ENCODE measurements at places on chromosomes 4 and X.
A peak's percentile ranks its signal among the peaks of the same experiment; 100 is the strongest.

- no peak for DNase-seq
Measured at GRCh38 chr4:74805601-74806000, 11.3 kb upstream of the BTC start.

- no peak for DNase-seq
Measured at GRCh38 chrX:85107407-85107806, 103.7 kb downstream of the APOOL start.

DNA sequence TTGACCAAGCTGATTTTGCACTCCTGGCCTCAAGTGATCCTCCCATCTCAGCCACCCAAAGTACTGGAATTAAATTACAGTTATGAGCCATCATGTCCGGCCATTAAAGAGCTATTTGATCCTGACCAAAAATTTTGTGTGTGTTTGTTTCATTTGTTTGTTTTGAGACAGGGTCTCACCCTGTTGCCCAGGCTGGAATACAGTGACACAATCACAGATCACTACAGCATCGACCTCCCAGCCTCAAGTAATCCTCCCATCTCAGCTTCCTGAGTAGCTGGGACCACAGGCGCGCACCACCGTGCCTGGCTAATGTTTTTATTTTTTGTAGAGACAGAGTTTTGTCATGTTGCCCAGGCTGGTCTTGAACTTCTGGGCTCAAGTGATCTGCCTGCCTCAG is 82.9 kb upstream of the RBPJ start:
- no peak for DNase-seq

GRCh38 chr4:56874923-56875322 is 32.8 kb upstream of the REST start:
- no peak for DNase-seq

- DNase-seq: no peak
Measured at GRCh38 chr4:106329041-106329618, 12.8 kb downstream of the AIMP1 start.

GRCh38 chr4:90503677-90504076 is 376.5 kb downstream of the CCSER1 start:
- DNase-seq: no peak

DNA sequence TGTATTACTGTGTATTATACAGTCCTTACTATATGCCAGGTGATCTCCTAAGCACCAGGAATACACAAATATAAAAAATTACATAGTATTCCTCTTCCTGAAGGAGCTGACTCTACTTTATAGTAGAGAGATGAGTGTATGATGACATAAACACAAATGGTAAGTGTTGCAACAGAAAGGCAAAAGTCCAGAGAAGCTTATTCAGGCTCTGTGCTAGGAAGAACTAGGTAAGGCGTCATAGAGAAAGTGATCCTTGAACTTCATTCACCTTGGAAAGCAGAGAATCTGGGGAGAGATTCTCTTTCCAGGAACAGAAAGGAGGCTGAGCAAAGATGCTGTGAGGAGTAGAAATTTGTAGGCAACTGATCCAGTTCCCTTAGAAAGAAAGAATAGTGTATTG is 115.0 kb upstream of the KCNIP4 start:
- DNase-seq: no peak

- no peak for DNase-seq
Measured at GRCh38 chr4:177267911-177268310, 41.8 kb upstream of the NEIL3 start.

- DNase-seq: no peak
Measured at GRCh38 chrX:149830192-149830873, 48.6 kb downstream of the MAGEA9 start.

DNA sequence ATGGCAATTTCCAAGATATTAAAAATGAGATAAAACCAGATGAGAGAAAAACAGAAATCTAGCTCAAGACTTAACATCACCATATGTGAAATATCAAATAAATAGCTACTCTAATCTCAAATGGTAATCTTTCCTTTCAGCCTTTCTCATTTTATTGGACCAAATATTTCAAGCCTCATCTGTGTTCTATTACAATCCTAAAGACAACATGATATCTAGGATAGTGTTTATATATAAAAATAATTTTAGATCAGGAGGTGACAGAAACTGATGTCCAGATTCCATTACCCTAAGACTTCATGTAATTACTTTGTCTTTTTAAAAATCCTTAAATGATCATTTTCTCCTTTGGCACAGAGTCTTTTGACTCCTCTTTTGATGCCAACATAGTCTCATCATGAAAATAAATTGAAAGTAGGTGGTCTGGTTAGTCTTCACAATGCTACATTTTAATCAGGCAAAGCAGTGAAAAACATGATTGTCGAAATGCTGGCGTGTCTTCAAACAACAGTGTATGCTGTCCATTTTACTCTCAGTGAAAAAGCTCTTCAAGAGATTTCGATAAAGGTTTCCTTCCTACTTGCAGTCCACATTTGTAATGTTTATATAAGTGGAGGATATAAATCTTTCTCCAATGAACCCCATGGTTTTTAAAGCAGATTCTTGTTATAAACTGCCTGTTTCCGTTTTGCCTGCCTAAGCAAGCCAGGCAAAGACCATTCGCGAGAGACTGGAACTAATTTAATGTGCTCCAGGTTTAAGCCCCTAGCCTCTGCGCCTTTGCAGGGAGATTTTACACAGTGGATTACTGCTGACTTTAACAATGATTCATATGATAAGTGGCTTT is 169.8 kb downstream of the SCFD2 start:
- no peak for DNase-seq

GRCh38 chr4:7392438-7393421 is 42.0 kb downstream of the PSAPL1 start:
- no peak for DNase-seq

DNA sequence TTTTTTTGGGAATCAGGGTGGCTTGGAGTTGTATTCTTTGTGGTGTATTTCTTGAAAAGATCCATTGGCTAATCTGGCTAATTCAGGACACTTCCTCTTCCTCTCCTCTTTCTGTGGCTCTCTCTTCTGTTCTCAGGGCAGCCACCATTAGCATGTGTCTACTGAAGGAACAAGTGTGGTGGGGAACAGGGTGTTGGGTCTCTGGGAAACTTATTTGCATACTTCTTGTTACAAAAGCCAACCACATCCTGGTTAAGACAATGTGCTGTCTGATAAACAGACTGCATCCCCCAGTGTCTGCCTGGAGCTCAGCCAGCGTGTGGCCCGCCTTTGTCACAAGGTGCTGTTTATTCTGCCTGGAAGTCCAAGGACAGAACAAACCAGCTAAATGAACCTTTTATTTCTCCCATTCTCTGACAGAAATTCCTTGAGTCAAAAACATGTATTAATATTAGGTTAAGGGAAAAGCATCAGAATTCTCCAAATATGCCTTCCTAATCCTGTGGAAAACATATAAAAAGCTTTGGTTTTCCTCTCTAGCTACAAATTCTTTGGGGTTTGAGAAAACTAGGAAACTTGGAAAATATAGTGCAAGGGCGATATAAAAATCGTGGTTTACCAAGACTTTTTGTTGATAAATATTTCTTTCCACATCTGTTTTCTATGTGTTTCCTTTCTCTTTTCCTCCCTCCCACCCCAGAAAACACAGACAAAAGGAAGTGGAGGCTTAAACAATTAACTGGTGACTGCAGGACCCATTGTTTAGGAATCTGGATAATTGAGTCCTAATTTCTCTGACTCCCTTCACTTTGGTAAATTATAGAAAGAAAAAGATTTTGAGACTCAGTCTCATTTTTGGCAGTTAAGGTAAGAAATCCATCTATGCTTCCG is 203.6 kb downstream of the SPRY1 start:
- no peak for DNase-seq

- DNase-seq: no peak
Measured at GRCh38 chr4:116361790-116362189, 723.6 kb downstream of the TRAM1L1 start.

DNA sequence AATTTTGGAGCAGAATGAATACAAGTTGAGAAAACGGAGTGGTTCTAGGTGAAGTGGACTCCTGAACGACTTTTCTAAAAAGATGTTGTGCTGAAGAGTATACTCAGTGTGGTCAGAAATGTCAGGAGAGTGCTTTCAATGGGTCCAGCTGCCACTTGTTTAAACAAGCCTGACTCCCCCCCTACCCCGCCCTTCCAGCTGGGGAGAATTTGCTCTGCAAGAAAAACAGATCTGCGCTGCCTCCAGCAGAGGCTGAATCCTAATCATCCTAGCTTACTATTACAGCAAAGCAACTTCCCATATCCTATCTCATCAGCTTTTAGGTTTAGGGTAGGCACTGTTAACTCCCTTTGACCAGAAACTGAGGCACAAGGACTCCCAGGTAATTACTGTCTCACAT is 1.9 kb downstream of the MAP3K15 start:
- DNase-seq: no peak

GRCh38 chr4:44415251-44415650 is 33.4 kb downstream of the KCTD8 start:
- DNase-seq: no peak

DNA sequence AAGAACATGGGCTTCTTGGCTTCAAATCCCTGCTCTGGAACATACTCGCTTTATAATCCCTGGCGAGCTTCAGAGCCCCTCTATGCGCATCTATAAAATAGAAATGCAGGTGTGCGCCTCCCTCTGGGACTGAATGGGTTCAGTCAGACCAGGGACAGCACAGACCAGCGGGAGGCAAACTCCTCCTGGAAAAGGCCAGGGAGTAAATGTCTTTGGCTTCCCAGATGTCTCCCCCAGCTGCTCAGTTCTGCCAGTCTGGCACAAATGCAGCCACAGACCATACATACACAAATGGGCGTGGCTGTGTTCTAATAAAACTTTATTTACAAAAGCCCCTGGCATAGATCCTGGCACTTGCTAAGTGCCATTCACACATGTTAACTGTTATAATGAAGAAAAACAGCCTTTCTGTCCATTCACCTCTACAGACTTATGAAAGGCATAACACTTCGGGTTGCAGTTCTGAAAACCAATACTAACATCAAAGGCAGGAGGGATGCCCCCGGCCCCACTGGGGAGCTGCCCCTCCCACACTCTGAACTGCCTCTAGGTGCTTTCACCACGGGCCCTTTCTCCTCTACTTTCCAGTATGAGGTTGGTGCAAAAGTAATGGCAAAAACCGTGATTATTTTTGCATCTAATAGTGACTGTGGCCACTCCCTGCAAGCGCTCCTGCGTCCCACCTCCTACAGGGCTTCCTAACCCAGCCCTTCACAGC is 4.6 kb downstream of the JAKMIP1 start:
- DNase-seq: no peak

- DNase-seq: no peak
Measured at GRCh38 chrX:153411988-153412574, 809 bp downstream of the ZFP92 start.

DNA sequence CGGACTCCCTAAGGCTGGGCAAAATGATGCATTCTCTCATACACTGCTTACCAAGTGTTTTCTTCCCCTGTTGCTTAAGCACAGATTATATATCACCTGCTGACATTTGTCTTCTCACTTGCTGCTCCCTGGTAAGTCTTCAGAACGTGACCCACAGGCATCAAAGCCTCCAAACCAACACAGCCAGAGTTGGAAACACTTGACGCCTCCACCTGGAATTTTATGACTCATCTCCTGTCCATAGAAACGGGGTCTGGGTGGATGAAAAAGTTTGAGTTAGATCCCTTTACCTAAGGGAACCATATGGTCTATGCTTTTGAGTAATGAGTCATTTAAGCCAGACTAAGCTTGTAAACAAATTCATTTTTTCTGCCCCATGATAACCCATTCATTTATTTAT is 251.6 kb downstream of the USP46 start:
- no peak for DNase-seq

GRCh38 chrX:9562851-9563250 is 98.0 kb downstream of the TBL1X start:
- DNase-seq: peak; percentile 57

GRCh38 chr4:58849026-58849425 is 1738.8 kb upstream of the IGFBP7 start:
- no peak for DNase-seq

- DNase-seq: no peak
Measured at GRCh38 chr4:182216005-182216404, 27.2 kb upstream of the TENM3 start.

- no peak for DNase-seq
Measured at GRCh38 chrX:137566746-137567679, 1.1 kb downstream of the ZIC3 start.

- DNase-seq: no peak
Measured at GRCh38 chr4:84492290-84492689, 6.8 kb downstream of the NKX6-1 start.

GRCh38 chrX:65610481-65610880 is 57.0 kb upstream of the MSN start:
- DNase-seq: no peak

DNA sequence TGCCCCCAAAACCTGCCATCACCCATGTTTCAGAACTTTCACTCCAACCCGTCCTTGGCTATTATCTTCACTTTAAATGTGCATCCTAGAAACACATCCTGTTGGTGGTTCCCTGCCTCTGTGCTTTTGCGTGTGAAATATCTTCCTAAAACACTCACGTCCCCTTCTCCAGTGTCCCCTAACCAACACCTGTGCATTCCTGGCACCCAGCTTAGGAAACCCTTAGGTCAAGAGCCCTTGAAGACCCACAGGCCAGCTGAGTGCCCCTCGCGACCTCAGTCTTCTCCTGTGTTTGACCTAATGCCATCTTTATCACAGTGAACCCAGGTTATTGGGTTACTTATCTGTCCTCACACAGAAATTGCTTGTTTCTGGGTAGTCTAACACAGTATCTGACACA is 117.6 kb downstream of the STK32B start:
- no peak for DNase-seq

DNA sequence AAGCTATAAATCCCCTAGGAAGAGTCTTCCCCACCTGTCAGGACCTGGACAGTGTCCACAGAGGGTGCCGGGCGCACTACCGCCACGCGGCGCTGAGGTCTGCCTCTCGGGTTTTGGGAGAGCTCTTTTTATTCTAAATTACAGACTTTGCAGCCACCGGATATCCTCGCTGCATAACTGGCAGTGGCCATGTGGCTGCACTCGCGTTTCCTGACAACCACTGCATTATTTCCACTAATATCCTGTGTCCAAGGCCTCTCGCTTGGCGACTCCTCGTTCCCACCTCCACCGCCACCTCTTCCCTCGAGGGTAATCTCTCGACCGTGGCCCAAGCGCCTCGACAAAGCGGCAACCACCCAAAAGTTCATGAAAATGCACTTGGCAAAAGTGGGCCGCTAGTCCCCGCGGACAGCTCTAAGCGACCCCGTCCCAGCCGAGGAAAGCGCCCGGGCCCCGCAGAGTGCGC is 512 bp upstream of the TMEM131L start:
- no peak for DNase-seq

- no peak for DNase-seq
Measured at GRCh38 chrX:39625810-39626209, 471.9 kb downstream of the BCOR start.

GRCh38 chrX:47562615-47563243 is 1.7 kb downstream of the ARAF start:
- no peak for DNase-seq

DNA sequence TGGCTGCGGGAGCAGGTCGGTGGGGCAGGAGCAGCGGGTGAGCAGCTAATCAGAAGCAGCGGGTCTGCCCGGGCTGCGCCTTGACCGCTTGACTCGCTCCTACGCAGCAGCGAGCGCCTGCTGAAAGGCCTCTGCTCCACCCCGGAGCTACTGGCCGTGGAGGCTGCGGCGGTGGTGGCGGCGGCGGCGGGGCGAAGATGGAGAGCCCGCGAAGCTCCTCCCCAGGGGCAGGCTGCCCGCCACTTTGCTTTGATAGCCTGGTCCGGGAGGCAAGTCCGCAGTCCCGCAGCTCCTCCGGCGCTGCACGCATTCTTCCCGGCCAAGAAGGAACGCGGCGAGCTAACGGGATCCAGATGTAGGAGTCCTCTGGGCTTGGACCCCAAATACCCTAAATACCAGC is 36.7 kb downstream of the PJA1 start:
- no peak for DNase-seq

GRCh38 chr4:5678977-5679376 is 29.4 kb downstream of the EVC2 start:
- no peak for DNase-seq

GRCh38 chr4:102564399-102565059 is 63.4 kb downstream of the NFKB1 start:
- DNase-seq: no peak

Data from BJ (cell line).